Stomach (tissue), 19 donors: ENCODE measurements at places on chromosomes 11 and 22.

GRCh38 chr11:22626573-22627239, 1.1 kb upstream of the FANCF start:
- DNase-seq = no peak

- DNase-seq = no peak
Measured at GRCh38 chr11:3971756-3972404, 116.4 kb downstream of the STIM1 start.

DNA sequence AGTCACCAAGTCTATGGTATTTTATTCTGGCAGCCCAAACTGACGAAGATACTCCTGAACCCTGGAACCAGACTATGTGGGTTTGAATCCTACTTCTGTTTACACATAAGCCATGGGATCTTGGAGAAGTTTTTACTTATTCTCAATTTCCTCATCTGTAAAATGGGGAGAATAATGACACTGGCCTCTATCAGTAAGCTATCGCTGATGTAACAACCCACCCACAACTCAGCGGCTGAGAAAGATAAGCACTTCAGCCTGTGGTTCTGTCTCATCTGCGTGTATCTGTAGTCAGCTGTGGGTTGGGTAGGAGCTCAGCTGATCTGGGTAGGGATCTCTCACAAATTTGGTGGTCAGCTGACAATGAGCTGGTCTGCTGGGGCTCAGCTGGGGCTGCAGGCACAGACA, 68.0 kb upstream of the ALX4 start:
- no peak for DNase-seq

DNA sequence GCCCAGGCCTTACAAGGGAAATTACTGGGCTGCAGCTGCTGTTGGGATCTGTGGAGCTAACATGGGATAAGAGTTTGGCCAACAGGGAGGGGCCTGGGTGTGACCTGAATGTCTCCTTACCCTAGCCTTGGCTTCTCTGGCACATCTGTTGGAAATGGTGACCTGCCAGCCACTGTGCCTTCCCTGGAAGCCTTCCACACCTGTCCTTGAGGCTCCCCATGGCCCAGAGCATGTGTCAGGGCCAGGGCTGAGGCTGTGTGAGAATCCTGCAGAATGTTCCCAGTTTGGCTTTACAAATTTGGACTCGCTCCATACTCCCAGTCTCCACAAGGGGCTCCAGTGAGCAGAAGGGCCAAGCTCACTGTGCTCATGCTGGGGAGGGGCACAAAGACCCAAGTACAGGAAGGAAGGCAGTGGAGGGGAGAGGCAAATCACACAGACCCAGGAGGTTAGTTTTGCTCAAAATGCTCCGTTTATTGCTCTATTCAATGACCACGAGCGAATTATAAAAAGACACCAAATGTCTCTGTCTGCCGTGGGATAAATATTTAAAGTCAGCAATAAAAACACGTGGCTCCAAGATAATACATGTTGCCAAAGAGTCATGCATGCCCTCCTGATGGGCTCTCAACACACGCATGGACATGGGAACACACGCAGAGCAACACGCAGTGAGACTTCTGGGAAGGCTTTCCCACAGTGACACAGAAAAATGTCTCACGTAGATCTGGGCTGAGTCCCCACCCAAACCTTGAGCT, 1.7 kb upstream of the IGSF22 start:
- DNase-seq = no peak

- no peak for DNase-seq
Measured at GRCh38 chr11:78902771-78903507, 328.3 kb upstream of the NARS2 start.

- no peak for DNase-seq
Measured at GRCh38 chr11:126655807-126656128, 300.3 kb downstream of the ST3GAL4 start.

DNA sequence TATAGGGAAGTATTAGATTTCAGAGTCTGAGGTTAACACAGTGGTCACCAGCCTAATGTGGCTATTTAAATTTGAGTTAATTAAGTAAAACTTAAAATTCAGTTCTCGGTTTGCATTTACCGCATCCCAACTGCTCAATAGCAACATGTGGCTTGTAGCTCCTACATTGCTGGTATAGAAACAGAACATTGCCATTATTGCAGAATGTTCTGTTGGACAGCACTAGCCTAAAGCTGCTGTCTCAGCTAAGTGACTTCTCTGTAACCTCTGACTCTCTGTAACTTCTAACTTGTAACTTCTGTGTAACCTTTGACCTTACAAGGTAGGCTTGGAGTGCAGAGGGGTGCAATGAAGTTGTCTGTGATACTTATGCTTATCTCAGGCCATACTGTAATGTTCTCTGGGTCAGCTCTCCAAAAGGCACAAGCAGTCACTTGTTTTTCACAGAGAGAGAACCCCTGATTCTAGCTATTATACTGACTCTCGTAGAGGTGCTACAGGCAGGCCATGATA, 78.7 kb downstream of the ZNRF3 start:
- DNase-seq = no peak

- DNase-seq = no peak
Measured at GRCh38 chr11:40513281-40513680, 946.2 kb downstream of the LRRC4C start.

DNA sequence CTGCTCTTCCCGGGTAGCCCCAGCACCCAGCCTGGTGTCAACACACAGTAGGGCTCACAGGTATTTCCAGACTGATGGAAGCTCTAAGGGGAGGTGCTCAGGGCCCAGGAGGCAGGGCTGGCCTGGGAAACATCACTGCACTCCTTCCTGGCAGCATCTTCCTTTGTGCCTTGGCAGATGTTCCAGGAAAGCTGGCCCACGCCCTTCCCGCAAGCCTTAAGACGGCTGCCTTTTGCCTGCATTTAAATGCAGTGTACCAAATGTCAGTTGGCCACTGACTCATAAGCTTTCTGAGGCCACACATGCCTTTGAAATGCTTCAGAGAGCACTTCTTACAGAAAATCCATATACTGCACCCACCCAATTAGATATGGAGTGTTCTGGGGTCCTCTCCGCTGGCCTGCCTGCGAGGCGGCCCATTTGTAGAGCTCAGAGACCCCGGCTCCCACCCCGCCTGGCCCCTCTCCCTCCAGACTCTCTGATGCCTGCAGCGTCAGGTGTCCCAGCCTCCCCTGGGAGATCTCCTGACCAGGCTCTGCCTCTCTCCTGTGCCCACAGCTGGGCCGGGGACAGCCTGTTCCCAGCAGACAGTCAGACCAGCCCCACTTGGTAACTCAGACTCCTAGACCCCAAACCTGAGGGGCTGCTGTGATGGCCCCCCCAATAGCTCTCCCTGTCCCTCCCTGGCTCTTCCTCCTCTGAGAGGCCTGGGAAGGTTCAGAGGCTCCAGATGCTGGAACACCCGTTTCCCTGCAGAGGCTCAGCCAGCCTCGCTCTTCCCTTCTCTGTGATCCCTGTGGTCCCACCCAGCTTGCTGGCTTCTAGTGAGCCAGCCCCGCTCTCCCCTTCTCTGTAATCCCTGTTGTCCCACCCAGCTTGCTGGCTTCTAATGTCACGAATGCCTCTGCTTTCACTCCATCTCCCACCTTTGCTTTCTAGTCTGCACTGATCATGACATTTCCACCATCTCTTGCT, 47.6 kb upstream of the THY1 start:
- DNase-seq = no peak

DNA sequence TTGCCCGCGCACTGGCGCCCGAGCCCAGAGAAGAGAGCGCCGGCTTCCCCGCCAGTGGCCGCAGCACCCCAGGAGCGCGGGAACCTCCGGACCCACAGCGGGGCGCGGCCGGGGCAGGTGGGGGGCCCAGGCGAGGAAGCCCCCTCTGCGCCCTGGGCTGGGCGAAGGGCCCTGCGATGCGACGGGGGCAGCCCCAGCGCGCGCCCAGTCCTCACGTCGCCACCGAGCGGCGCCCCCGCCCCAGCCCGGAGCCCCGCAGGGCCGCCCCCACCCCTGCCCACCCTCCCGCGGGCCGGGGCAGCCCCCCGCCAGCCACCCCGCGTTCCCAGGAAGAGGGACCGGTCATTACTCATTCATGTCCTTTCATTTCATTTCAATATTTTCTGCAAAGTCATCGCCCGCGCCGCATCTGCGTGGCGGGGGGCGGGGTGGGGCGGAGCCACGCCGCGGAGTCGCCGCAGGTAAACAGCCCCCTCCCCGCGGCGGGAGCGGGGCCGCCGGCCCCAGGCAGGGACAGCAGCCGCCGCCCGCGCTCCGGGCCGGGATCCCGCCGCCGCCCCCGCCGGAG, 673 bp upstream of the PANX2 start:
- DNase-seq = peak; percentile 71

- no peak for DNase-seq
Measured at GRCh38 chr22:49567899-49568750, 259.5 kb downstream of the BRD1 start.

DNA sequence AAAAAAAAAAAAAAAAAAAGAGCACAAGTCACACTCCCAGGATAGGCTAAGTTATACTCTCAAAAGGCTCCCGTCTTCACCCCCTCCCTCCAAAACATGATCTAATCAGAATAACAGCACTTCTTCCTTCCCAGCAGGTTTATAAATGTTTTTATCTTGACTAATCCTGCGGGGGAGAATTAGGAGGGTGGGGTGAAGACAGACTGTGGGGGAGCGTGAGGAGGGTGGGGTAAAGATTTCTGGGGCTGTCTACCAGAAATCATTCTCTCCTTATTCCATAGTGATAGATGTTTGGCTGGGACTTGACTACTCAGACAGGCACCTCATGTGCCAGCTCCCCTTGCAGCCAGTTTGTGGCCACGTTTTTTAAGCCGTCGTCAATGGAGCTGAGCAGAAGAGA, 17.0 kb downstream of the KCNE3 start:
- DNase-seq = no peak

- no peak for DNase-seq
Measured at GRCh38 chr22:25712661-25713400, 29.2 kb upstream of the MYO18B start.

GRCh38 chr22:49010901-49011300, 816.8 kb downstream of the BRD1 start:
- peak; percentile 14 for DNase-seq

GRCh38 chr11:70628176-70628854, 230.0 kb downstream of the CTTN start:
- no peak for DNase-seq

DNA sequence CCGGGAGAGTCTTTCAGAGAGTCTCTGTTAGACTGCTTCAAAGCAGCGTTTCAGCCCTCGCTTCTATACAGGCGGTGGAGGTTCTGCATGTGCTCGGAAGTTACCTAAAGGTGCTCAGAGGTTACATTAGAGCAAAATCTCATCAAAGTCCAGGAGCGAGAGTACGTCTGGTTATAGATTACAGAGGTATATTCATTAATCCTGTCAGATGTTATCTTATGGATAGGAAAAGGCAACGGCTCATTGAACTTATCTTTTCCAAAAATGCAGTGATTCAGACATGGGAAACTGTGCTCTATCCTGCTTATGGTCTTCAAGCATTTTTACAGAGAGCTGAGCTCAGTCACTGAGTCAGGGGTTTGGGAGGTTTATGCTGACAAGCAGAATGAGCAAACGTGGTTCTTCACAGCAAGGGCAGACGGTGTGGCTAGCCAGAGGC, 9.1 kb upstream of the ZBED5 start:
- no peak for DNase-seq

DNA sequence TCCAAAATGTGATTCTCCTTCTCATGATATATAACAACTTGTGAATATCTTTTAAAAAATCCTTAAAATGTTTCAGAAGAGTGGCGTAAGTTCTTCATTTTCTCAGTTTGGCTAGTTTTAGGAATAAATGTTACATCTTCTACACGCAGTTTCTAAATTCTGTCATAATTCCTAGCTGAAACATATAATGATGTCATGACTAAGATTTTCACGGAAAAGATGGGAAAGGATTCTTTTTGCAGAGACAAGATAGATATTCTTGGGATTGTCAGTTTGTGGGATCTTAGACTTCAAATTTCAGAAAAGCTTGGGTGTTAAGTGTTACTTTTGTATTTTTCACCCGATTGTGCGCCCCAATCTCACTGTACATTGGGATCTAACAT, 1.7 kb downstream of the EED start:
- no peak for DNase-seq
